ENCODE measurements at places on chromosomes 4 and X.

GRCh38 chrX:112571388-112571787 lies 108.3 kb downstream of the LHFPL1 start:
- DNase-seq: no peak

DNA sequence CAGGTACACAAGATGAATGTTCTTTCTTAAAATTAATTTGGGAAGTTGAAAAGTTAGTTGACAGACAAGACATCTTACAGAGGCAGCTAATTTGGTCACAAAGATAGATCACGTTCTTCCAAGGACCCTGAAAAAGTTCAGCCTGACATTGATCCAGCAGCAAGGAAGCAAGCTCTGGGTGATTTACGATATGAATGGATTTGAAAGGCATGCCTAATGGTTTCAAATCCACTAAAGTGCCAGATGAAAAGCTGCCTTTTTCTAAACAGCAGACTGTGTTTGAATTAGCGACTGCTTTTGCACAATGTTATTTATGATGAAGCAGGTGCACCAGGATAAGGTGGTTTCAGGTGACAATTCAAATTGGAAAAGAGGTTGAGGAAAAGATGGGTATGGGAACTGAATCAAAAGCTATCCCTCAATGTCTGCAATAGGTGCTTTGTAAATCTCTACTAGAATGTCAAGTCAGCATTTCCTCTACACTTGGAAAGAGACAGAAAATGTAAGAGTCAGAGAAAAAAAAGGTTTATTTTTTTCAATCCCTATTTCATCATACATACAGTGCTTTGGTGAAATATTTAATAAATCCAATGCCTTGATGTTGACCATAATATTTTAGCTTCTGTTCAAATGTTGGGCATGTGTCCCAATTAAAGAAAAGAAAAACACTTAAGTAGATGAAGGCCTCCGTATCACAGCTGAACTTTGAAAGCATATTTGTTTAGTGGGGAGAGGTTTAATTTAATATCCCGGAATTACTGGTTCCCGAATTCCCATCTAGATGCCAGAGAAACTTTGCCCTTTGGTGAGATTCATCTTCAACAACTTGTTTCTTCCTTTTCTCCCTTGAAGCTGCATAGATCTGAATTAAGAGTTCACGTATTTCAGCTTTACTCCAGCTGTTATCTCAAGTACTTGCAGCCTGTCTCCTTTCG lies 6.0 kb downstream of the RASGEF1B start:
- no peak for DNase-seq

- no peak for DNase-seq
These were observed 95.0 kb upstream of the TBL1X start for GRCh38 chrX:9369802-9370291.

GRCh38 chr4:145260091-145260490 lies 79.7 kb upstream of the OTUD4 start:
- DNase-seq: no peak

DNA sequence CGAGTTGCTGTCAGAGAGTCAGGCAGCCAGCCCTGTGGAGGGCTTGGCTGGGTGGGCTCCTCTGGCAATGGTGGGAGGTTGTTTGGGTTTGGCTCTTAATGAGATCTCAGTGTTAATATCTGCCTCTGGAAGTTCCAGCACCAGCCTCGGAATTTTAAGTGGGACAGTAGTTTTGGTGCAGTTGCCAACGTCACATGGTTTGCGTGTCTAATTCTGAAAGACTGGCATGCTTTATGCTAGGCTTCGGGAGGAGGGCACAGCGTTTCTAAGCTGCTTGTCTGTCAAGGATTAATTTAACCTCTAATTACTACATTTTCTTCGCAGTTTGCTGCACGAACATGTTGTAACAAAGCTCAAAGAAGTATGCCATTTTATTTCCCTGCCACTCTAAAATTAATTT lies 9.2 kb downstream of the MAMLD1 start:
- DNase-seq: no peak

DNA sequence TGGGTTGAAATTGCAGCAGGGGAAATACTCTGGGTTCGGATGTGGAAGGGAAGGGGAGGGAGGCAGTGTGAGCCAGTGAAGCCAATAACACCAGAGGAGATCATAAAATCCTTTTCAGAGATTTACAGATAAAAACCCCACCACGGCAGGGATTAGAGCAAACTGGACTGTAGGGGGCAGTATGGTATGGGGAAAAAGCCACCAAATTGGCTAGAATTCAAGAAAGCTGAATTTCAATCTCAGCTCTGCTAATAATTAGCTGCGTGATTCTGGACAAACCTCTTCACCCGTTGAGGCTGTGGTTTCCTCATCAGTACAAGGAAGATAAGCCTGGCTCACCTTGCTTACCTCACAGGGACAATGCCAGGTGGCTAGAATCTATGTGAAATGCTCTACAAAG lies 108.1 kb downstream of the ATG4A start:
- DNase-seq: no peak

DNA sequence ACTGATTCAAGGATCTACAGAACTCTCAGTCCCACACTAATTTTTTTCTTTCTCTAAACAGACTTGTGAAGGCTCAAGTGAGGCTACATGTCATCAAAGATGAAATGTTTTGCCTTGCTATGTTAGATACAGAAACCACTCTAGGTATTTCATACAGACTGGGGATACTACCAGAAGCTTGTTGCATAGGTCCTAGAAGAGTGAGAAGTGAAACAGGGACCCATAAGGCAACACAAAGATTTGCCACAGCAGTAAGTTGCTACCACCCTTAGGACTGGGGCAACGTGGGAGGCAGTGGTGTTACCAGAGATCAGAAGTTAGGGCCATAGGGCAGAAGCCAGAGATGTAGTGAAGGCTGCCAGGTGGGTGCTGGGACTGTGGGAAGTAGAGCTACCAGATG lies 50.7 kb upstream of the MID1IP1 start:
- no peak for DNase-seq

DNA sequence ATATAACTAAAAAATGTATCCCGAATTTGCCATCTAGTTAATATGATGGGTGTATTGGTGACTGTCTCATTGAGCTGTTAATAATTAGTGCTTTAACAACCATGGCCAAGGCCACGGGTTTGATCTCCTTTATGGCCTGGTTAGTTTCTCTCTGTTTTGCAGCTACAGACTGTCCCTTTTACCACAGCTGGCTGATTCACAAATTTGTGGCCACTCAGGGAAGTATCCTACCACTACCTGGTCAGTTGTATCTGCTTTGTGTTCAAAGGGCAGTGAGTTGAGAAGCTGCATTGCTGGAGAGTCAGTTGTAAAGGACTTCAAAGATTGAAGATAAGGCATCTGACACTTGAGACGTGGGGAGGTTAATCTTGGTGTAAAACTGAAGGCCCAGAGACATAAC lies 219.1 kb upstream of the BMP3 start:
- DNase-seq: no peak

DNA sequence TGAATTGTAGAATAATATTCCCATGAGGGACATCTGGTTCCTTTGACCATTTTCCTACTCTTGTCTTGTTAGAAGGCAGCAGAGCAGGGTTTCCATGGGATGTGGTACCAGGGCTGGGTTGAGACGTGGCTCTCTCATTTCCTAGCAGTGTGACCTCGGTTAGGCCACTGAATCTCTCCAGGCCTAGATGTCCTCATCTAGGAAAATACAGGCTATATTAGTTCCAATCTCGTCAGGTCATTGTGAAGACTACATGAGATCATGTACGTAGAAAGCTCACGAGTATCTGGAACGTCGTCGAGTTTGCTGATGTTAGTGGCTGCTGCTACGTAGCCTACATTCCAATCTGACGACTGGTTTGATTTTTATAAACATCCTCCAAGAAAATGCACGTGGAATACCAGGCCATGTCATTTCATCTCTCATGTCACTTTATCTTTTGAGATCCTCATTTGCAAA lies 278.2 kb upstream of the GATB start:
- DNase-seq: no peak

- DNase-seq: no peak
These were observed 499.7 kb upstream of the POU3F4 start for GRCh38 chrX:83008415-83008814.

DNA sequence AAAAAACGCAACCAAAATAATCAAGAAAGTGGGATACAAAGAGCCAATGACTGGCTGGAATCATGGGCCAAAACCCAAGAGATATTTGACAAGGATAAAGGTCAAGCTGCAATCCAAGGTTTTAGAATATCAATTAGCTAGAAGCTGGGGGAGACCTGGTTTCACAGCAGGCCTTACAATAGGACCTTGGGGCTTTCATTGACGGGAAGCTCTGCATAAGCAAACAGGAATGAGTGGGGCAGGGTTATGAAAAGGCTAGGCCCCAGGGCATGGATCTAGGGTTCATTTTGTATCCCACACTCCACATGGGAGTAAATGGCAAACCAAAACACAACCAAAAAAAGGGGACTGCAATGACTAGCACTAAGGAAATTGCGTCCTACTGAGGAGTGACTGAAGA lies 215.3 kb downstream of the HS6ST2 start:
- no peak for DNase-seq

DNA sequence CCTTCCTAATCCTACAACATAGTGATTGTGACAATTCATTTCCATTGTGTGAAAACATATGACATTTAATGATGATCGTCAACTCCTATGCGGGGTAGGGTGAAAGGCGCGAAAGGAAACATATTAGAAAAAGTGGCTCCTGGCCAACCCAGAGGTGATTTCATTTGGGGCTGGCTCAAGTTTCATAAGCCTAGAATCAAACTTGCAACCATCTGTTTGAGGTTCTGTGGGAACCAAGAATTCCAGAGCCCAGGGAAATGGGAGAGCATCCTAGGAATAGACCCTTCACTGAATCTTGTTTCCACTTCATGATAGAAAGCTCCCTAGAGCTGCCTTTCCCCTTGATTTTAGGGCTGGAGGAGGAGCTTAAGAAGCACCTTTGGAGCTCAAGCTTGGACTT lies 101.3 kb upstream of the EGFL6 start:
- DNase-seq: no peak

DNA sequence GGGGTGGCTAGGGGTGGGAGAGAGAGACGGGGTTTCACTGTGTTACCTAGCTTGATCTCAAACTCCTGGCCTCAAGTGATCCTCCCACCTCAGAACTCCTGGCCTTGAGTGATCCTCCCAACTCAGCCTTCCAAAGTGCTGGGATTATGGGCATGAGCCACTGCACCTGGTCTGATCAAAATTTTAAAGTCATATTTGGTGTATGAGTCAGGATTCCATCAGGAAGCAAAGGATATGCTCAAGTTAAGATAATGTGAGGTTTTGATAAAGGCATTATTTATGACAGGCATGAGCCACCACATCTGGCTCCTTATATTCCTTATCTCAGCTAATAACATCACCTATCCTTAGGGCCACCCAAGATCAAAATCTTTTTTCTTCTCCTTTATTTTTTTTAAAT lies 182.0 kb downstream of the SLC4A4 start:
- no peak for DNase-seq

DNA sequence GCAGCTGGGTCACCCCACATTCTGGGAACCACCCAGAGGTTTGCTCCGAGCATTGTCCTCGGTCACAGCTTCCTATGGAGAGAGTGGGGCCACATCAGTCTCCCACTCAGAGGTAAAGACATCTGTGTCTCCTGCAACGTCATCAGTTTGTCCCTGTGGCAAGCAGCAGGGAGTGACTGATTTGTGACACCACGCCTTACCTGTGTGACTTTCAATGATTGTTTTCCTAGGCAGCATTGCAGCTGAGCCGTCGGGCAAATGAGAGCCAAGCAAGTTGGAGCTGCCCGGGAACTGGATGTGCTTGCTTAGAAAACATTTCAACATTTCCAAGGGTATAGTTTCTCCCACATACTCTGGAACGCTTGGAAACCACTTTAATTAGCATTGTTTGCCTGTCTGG lies 29.7 kb upstream of the HELT start:
- DNase-seq: no peak

DNA sequence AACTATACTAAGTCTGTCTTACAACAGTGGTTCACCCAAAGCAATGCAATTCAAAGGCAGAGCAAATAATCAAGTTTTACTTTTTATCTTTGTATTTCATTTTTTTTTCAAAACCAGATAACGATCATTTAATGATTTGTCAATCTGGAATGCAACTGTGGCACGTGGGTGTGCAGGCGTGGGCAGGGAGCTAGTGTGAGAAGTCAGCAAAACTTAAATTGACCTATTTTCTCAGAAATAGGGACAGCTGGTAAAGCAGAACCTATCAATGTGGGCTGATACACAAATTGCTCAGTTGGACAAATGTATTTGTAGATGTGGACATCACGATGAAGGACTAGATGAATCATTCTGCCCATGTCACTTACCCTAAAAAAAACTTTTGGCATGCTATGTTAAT lies 105.6 kb downstream of the CBLL2 start:
- no peak for DNase-seq

GRCh38 chr4:77074381-77074831 lies 1.4 kb downstream of the CCNI start:
- no peak for DNase-seq

- no peak for DNase-seq
These were observed 51.7 kb downstream of the TMEM154 start for GRCh38 chr4:152628128-152628527.

DNA sequence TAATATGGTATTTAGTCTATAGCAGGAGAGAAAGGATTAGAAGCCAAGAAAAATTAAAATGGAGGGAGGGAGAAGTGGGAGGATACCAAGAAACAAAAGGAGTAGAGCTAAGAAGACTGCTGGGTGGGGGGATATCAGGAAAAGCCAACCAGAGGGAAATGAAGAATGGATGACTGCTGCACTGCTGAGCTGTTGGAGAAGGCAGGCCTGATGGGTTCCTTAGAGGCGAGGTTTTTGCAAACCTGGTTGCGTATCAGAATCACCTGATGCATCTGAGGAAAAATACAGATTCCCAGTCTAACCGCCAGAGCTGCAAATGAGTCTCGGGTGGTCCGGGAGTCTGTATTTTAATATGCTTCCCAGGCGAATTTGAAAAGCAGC lies 1.5 kb downstream of the PGRMC1 start:
- no peak for DNase-seq

GRCh38 chrX:41737065-41737464 lies 13.1 kb downstream of the GPR82 start:
- no peak for DNase-seq

GRCh38 chrX:37437160-37437559 lies 88.0 kb downstream of the PRRG1 start:
- no peak for DNase-seq

DNA sequence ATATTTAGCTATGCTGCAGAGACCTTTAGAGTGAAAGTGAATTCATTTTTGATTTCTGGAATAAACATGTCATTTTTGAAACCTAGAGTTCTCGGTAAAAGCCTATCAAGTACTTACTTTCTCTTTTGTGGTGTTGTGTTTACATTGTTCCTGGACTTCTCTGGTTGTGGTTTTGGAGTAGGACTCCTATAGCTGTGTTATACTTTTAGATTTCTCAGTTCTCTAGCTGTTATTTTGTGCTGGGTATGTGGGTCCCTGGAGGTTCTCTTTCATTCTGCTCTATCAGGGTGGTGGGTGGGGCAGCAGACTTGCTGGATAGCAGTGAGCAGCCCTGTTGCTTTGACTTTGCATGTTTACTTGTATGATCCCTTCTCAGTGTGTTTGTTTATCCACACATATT lies 25.6 kb upstream of the MSMO1 start:
- no peak for DNase-seq

- DNase-seq: no peak
These were observed 25.5 kb downstream of the HPGD start for GRCh38 chr4:174496631-174497432.
